ENCODE measurements at places on chromosomes 13 and 19.

DNA sequence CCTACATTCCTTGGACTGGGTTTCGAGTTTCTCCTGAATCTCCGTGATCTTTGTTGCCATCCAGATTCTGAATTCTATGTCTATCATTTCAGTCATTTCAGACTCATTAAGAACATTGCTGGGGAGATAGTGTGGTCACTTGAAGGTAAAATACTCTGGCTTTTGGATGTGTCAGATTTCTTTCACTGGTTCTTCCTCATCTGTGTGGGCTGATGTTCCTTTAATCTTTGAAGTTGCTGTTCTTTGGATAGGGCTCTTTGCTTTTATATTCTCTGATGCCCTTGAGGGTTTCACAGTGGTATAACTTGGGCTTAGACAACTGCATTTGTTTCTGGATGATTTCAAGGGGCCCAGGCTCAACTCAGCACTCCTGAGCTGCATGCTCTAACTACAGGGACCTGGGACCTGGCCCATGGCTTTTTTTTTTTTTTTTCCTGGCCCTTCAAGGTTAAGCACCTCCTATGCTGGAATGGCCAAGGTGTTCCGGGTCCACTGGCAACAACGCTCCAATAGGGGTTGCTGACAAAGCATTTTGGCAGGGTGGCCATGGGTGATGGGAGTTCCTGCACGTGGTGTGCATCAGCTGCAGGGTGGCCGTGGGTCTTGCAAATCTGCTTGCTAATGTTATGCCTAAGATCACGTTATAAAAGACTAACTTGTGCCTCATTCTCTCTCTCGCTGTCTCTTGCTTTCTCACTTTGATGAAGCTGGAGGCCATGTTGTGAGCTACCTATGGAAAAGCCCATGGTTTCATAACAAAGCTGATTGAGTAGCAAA is 5.9 kb upstream of the SIGLEC7 start:
- no peak for DNase-seq

GRCh38 chr13:51475727-51476501 is 23.1 kb upstream of the INTS6 start:
- no peak for DNase-seq

DNA sequence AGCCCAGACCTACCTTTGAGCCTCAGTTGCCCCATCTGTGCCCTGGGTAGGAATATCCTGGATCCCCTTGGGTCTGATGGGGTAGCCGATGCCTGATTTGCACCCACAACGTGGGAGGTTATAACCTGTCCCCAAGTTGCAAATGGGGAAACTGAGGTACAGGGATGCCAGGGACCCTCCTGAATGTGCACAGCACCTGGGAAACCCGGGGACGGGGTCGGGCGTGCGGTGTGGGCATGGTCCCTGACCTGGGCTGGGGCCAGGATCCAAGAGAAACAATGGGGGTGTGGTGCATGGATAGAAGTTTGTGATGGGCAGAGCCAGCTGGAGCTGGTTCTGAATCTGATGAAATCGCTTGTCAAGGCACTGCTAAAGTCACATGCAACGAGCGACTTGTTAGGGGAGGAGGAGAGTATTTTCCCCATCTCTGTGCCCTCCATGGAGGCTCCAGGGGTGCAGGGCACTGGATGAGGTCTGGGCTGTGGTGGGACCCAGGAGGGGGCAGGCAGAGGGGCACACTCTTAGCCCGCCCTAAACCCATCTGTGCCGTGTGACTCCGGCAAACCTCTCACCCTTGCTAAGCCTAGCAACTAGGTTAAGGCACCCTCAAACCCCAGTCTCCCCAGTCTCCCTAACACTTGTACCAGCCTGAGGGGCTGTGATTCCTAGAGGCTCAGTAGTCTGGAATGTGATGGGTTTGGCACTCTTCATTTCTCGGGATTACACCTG is 749 bp downstream of the GDF15 start:
- no peak for DNase-seq

DNA sequence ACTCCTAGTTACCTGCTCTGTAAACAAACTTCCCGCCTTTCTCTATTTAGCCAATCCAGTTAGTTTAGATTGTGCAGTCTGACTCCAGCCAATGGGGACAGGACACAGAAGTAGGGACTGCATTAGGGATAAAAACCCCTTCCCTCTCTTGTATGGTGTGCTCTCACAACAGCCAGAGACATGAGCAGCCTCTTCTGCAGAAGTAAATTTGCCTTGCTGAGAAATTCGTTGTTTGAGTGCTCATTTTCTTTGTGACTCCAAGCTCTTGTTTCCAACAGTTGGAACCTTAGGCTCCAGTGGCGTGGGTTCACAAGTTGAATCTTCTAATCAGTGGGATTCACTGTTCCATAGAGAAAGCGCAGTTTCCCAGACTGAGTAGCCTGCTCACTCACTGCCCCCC is 66.1 kb downstream of the ZNF93 start:
- no peak for DNase-seq

DNA sequence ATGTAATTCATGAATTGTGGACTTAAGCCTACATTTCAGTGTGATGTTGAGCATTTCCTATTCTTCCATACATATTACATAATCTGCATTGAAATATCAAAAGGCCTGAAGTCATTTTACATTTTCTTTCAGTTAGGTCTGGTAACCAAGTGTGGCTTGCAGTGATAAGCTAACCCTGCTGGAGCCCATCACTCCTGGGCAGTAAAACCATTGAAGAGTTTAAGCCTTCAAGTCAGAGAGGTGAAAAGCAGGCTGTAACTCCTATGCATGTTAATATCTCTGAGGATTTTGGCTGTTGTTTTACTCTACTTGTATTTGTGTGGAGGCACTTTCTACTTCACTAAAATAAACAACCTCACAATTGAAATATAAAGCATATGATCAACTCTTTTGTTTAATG is 248.8 kb downstream of the SLITRK5 start:
- no peak for DNase-seq

DNA sequence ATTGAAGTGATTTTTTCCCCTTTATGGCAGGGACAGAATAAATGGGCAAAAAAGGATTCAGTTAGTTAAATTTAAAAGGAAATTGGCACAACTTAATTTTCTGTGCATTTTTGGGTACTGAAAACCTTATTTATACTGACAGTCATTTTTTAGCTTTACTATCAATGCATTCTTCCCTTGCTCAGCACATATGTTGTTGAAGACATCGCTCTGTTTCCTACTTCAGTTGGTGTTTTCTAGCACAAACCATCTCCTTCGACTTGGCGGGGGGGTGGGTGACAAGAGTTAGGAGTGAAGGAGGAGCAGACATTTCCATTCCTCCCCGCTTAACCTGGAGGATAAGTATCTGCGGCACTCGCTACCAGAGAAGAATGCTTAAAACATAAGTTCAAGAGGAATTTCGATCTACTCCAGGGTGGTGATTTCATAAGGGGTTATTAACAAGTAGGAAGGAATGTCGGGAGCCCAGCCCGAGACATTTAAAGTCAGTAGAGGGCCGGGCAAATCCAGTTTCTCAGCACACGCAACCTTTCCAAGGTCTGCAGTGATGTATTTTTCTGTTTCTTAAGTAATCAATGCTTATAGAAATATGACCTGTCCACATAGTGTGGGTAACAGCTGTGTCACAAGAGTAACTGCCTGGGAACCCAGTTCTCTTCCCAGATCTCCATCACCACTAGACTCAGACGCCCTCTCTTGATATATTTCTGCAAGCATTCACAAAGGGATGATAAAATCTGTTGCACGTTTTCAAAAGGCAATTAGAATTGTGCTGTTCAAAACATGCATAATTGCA is 525.8 kb downstream of the MYO16 start:
- DNase-seq, result no peak

DNA sequence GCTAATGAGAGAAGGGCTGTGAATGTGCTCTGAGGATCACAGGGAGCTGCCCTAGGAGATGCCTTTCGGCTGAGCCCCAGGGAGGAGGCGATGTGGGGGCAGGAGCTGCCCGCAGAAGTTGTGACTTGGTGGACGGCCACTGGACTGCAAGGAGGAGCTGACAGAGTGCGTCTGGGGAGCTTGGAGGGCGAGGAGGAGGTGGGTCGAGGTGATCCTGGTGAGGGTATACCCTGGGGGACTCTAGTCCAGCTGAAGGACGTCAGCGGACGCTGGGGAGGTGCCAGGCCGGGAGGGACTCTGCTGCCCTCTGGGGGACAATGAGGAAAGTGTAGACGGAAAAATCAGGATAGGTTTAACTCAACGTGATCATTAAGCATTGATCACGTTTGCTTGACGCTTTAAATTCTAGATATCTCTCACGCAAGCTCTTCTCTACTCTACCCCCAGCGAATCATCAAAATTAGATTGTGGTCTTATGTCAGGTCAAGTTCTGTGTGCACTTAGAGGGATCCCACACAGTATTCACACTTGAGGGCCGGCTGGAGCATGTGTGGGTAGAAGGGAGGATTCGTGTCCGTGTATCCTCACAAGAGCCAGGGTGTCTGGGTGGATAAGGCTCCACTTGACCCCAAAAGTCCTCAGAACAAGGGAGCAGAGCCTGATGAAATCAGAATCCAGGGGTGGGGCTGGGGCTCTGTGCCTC is 3.3 kb upstream of the CEACAM7 start:
- DNase-seq, result no peak

GRCh38 chr13:113135281-113135760 is 12.7 kb downstream of the F10 start:
- DNase-seq, result no peak

DNA sequence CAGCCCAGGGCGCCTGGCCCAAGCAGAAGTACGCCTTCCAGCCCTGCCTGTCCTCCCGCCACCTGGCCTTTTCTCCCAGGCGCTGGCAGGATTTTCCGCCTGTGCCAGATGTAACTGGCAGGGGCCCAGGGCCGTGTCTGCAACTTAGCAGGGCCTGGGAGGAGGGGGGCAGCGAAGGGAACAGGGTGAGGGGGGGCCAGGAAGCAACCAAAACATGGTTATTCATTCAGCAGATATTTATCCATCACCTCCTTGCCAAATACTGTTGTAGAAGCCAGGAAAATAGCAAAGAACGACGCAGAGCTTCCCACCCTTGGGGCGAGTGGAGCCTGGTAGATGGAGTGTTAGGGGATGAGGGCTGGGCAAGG is 5.6 kb downstream of the TLE6 start:
- DNase-seq, result no peak

DNA sequence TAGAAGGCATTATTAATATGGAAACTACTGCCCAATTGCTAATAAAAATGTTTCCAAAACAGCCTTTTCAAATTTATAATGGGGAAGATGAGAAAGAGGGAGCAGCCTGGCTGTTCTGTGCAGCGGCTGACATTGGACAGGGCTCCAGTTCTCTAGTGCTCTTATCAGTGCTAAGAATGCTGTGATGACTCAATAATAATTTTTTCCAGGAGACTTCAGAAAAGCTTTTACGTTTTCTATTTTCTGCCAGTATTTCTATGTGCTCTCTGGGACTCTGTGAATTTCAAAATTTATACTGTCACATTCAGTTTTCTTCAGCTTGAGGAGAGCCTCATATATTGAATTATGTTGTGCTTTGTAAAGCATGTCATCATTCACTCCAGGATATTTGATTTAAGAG is 209.6 kb downstream of the VWA8 start:
- no peak for DNase-seq

- no peak for DNase-seq
These were observed 1208.0 kb downstream of the DIAPH3 start for GRCh38 chr13:58955546-58956385.

DNA sequence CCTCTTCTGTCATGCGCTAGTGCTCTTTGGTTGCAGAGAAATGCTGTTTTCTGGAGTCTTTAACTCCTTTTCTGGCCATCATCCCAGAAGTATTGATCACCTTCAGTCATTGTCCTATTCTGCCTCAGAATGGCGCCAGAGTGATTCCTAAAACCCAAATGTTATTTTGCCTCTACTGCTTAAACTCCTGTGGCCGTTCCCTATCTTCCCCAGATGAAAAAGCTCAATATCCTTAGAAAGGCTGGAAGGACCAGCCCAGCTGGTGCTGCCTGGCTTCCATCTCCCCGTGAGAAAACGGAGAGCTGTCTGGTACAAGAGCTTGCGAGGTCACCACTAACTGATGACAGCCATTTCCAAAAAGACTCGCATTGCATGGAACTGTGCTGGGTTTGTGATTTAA is 179.1 kb downstream of the RBM26 start:
- DNase-seq, result no peak

- DNase-seq, result no peak
These were observed 29.8 kb downstream of the CERS1 start for GRCh38 chr19:18865973-18866799.

DNA sequence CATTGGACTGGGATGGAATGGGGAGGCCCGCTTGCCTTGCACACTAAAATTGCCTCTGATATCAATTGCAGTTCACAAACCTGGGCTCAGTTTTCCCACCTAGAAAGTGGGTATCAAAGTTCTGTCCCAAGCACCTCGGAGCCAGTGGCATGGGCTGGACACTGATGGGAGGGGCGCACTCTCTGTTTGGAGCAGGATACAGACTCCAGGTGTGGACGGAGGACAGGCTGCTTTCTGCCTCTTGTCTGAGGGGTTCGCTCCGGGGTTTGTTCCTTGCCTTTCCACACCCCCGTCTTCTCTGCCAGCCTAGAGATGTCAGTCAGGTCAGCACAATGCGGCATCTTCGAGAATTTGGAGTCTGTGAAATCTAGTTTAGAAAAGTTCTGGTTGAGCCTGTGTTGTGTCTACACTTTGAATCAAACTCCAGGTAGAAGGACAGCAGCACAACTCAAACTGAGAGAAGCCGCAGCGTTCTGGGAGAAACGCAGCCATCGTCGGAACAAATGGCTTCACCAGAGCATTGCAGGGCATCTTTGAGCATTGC is 141.9 kb downstream of the TEX29 start:
- DNase-seq, result no peak

DNA sequence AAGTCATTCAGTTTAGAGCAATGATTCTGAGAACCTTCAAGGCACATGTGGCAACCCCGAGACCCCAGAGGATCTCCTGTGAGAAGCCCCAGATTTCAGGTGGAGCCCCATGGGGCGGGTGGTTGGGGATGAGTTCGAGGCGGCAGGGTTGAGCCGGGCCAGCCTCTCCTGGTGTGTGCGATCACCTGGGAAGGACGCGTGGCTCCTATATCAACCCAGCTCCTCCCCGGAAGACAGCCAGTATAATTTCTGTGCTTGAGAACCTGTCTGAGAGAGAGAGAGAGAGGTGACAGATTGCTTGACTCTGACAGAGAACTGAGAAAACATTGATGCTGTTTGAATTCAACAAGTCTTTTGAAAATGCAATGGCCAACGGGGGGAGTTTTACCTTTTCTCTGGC is 89.0 kb downstream of the TEX29 start:
- no peak for DNase-seq

DNA sequence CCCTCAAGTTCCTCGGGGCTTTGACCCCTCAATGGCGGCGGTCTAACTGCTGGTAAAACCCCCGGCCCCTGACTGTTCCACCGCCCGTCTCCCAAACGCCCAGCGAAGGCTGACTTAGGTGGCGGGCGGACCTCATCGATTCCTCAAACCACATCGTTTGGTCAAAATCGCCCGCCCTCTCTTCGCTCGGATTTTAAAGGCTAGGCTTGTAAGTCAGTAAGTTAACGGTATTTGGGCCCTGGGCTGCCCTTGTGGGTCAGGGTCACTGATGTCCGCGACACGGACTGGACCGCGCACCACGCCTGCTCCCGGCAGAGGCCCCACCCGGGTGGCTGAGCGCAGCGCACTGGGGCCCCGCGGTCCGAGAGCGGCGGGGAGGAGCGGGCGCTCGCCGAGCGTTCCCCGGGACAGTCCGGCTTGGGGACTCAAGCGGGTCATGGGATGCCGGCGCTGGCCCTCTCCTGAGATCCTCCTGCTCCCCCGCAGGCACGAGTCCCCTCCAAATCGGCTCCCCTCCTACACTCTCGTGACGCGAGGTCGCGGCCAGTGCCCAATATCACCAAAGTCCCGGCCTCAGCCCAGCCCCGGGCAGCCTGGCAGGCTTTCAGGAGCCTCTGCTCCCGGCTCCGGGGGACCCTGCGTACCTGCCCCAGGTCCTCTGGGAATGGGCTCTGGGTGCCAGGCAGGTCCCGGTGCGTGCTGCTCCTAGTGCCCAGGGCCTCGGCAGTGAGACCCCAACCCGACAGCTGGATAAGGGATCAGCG is 1.0 kb downstream of the FLT1 start:
- no peak for DNase-seq

All from cortex of kidney (tissue), 1 donor.